GM12892 (cell line): ENCODE measurements at places on chromosomes 3 and 15.

DNA sequence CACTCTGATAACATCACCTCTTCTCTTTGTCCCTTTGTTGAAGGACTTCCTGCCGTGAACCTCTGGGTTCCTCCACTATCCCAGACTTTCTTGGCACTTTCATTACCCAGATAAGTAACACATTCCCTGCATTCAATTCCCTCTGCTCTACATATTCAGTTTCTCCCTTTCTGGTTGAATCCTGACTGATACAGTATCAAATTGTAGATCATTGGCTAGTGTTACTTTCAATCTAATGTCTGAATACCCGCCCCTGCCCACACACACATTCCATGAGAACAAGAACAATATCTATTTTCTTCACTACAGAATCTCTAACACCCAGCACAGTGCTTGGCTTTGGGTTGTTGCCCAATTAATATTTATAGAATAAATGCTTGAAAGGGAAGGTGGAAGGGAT, 163.5 kb downstream of the ABHD5 start:
- DNase-seq = no peak

GRCh38 chr3:137191951-137192350, 234.2 kb downstream of the IL20RB start:
- no peak for DNase-seq

DNA sequence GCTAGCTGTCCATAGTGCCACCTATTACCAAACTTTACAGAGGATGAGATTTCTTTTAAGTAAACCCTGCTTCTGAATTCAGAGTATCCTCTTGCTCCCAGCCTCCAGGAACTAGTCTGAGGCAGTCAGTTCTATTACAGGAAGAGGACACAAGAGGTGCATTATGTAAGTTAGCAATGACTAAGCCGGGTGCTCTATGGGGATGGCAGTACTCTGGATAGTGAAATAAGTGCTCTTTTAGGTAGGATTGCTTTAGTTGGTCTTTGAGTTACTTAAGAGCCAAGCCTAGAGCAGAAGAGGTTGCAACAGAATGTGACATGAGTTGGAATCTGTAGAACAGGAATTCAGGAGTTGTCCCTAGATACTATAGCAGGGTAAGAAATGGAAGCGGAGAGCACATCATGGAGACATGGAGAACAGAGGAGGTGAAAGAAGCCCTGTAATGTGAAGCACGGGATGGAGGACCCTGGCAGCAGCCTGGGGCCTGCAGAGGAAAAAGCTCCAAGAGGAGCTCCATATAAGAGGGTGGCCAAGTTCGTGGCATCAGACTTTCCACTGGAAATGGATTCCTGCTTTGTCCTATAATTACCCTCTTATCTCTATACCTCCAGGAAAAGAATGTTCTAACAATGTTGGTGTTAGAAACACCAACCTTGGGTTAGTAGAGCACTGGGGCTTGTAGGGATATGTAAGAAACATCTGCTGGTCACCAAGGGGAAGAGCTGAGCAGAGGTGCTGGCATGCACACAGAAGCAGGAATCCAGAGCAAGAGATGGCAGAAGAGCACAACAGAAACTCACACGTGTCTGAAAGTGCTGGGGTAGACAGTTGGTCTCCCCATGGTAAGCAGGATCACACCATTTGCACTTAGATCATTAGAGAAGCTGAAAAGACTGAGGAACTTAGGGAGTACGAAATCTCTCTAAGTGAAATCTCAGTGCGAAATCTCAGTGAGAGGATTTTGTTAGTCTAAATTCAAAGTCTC, 851.1 kb downstream of the FHIT start:
- DNase-seq = no peak

GRCh38 chr3:53238051-53238850, 17.6 kb downstream of the TKT start:
- DNase-seq = no peak

DNA sequence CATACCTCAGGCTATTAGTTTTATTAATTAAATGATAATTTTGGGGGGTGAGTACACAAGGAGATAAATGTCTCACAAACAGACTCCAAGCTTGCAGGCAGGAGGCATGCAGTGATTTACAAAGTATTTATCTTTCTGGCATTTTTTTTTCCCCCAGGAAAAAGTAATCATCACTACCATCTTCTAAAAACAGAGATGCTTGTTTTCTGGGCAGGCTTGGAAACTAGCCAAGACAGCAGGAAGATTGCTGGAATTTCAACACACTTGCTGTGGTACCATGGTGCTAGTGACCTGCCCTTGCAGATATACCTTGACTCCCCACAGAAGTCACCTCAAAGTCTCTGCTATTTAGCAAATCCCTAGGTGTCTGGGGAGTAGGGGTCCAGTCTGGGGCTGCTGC, 732.8 kb upstream of the CFAP20DC start:
- DNase-seq = no peak

- DNase-seq = no peak
Measured at GRCh38 chr15:66698318-66698961, 3.6 kb upstream of the SMAD6 start.

- DNase-seq = no peak
Measured at GRCh38 chr3:42515391-42515916, 13.0 kb downstream of the VIPR1 start.

GRCh38 chr3:49343163-49343562, 3.3 kb upstream of the USP4 start:
- DNase-seq = no peak

- DNase-seq = no peak
Measured at GRCh38 chr3:120064641-120065040, 29.6 kb downstream of the GSK3B start.

DNA sequence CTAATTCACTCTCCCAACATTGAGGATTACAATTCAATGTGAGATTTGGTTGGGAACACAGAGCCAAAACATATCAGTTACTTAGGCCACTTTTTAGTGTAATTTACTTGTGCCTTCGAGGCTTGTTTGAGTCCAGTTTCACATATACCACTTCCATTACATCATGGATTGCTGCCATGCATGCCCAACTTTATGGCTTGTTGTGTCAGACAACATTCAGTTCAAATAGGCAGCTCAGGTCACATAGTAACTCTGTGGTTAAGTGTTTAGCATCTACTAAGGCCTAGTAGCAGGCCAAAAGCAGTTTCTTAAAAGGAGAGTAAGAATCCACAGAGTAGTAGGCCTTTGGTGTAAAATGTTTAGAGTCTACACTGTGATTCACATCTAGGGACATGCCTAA, 164.3 kb upstream of the GMNC start:
- DNase-seq = no peak

DNA sequence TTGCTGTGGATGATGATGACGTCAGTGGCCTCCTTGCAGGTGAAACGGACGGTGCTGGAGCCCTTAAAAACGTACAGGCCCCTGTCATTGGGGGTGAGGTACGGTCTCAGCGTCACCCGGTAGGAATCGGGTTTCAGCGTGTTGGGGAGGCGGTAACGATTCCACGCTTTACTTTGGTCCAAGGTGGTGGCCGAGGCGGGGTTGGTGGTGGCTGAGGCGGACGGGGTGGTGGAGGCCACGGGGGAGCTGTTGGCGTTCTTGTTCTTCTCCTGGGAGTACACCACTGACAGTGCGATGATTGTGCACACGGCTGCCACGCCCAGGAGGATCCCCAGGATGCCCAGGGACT, 8.5 kb downstream of the ANPEP start:
- no peak for DNase-seq

DNA sequence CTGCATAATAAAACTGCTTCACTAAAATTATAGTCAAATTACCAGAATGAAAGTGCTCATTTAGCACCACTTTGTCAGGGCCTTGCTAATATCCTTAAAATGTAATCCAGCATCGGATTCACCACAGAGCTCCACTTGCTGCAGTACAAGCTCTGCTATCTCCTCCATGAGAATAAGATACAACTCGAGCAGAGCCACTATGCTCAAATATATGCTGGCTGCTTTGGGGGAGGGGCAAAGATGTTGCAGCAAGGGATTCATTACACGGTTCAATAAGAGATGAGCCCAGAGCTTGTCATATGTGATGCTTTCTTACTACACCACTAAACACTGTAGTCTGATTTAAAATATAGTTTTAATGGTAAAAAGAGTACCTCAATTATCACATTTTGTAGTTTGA, 72.2 kb downstream of the DLG1 start:
- no peak for DNase-seq

GRCh38 chr3:106157411-106157810, 288.6 kb upstream of the CBLB start:
- no peak for DNase-seq

- no peak for DNase-seq
Measured at GRCh38 chr15:88716543-88717381, 77.9 kb downstream of the ISG20 start.

GRCh38 chr15:60648928-60649679, 170.2 kb upstream of the ICE2 start:
- DNase-seq = no peak

GRCh38 chr15:85168642-85169173, 187.1 kb downstream of the PDE8A start:
- peak; percentile 17 for DNase-seq

- DNase-seq = no peak
Measured at GRCh38 chr15:77851086-77851485, 218.4 kb upstream of the LINGO1 start.

GRCh38 chr3:139530717-139531116, 8.8 kb downstream of the RBP1 start:
- DNase-seq = no peak

GRCh38 chr15:62644889-62645742, 397.4 kb upstream of the TPM1 start:
- no peak for DNase-seq

DNA sequence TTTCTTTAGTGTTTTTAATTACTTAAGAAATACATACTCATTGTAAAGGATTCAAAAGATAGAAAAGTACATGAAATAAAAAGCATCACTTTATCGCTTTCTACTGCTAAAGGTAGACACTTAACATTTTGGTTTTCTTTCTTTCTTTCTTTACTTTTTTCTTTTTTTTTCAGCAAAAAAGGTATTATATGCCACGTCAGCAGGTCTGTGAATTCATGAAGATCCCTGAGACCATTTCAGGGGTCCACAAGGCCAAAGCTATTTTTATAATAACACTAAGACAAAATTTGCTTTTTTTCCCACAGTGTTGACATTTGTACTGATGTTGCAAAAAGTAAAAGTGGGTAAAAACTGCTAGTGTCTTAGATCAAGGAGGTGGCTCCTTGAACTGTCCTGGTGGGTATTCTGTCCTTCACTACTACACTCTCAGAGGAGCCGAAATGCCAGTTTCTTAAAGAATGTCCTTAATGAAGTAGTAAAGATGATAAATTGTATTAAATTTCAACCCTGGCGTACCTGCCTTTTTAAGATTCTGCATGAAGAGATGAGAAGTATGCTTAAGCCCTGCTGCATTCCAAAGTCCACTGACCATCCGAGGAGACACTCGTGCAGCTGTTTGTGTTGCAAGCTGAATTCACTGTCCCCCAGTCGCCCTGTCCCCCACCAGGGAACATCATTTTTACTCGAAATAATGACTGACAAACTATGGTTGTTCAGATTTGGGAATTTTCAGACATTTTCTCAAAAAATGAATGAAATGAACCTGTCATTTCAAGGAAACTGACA, 106.7 kb upstream of the PIAS1 start:
- DNase-seq = no peak

DNA sequence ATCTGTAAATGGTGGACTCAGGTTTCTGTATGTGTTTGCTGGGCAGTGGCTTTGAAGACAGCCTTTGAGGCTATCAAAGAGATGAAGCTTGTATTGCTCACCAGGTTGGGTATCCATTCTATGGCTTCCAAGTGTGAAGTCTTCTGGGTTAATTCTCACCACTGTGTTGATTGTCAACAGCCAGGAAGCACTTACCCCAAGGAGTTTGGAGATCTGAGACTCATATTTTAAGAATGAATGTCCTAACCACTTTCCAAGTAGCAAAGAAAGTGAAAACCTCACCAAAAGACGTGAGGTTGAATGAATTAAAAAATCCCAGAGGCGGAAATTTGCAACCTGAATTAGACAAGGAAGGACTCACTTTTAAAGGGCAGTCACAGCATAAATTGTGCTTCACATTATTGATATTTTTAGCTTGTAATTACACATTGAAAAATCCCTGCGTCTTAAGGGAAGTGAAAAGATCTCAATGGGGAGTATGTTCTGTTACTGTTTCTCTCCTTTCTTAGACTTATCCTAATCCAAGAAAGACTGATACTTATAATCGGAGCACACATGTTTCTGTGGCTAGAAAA, 304.0 kb upstream of the TPRG1 start:
- DNase-seq = no peak

DNA sequence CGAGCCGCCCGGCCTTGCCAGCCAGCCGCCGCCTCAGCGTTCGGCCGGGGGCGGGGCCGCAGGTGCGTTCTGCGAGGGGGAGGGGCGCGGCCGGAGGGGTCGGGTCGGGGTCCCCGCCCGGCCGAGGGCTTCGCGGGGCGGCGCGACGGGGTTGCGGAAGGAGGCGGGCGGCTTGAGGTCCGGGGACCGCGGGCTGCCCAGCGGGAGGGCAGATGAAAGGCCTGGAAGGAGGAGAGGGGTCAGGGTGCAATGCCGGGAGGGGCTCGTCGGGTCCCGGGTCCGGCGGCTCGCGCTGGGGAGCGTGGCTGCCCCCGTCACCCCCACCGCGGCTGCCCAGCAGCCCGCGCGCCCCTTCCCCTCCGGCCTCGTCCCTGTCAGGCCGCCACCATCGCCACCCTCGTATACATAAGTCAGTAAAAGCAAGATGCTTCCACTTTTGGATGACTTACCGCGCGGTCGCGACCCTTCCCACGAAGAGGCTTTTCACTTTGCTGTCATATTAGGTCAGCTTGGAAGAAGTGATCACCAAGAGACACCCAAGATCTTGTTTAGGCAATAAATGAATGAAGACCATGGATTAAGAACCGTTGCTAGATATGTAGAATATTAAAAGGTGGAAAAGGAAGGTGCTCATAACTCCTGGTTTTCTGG, 620 bp upstream of the ANP32A start:
- no peak for DNase-seq

DNA sequence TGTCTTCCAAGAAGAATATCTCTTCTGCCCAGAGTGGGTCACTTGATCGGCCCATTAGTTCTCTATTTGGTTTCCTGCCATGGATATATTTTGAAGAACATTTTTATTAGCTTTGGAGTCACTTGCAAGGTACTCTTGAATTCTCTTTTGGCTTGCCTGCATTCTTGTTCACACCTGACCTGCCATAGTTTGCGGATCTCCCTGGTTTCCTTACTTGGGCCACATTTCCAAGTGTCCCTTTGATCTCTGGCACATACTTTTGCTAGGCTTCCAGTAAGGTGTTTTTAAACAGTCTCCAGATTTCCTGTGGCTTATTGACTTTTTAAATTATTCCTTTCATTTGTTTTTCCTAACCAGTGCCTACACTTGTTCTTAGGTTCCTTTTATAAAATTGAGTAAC, 488.5 kb upstream of the MDFIC2 start:
- no peak for DNase-seq

GRCh38 chr3:129695230-129695629, 88.8 kb upstream of the PLXND1 start:
- DNase-seq = no peak
